Suppressor macrophage treated with lipopolysaccharide for 1 hour (primary cell): ENCODE measurements at places on chromosomes 2 and 18.

DNA sequence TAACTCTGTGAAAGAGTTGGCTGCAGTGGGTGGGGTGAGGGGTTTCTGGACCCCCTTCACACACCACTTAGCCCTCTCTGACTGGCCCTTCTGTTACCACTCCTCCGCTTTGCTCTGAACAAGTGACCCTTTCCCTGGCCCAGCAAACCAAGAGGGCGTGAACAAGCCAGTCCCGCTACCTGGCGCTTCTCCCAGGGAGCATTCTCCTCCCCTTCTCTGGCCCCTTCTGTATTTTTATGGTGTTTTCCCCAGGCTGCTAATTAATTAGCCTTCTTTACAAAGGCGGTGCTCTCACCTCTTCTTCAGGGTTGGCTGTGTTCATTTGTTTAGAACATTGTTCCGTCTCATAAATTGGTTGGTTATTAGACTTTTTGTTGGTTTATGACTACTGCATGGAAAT is 180.1 kb downstream of the MGAT5 start:
- no peak for DNase-seq

- DNase-seq = peak; percentile 59
Observed at GRCh38 chr2:127179766-127180165, 40.3 kb downstream of the CYP27C1 start.

GRCh38 chr2:95260028-95261023 is 13.9 kb upstream of the PROM2 start:
- DNase-seq = peak; percentile 79

DNA sequence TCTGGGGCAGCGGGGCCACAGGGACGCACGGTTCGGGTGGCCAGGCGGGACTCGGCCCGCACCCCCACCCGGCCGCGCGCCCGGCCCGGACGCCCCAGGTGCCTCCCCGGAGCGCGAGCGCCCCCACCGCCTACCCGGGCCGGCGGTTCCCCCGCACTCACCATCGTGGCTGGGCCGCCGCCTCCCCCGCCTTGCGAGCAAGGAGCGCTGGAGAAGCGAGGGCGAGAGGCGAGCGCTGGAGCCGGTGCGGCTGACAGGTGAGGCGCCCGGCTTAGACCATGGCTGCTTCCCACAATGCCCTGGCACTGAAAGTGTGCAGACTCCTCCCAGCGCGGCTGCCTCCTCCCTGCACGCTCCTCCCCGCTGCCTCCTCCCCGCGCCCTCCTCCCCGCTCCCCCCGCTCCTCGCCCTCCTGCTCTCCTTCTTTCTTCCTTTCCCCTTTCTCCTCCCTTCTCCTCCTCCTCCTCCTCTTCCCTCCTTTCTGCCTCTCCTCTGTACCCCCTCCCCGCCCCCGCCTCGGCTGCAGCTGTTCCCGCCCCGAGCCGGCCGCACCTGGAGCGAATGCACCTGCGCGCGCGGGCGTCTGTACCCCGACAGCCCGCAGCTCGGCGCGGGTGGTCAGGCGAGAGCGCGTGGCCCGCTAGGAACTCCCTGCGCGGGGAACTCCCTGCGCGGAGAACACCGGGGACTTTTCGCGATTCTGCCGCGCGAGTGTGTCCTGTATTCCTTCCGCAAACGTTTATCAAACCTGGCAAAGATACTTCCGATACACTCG is at the start of gene AP1S3:
Gene AP1S3 (minus strand): TSS at position 296 of the 775 bp plus-strand sequence. CDS start 132 bp downstream, at position 164.
- DNase-seq = peak; percentile 85

DNA sequence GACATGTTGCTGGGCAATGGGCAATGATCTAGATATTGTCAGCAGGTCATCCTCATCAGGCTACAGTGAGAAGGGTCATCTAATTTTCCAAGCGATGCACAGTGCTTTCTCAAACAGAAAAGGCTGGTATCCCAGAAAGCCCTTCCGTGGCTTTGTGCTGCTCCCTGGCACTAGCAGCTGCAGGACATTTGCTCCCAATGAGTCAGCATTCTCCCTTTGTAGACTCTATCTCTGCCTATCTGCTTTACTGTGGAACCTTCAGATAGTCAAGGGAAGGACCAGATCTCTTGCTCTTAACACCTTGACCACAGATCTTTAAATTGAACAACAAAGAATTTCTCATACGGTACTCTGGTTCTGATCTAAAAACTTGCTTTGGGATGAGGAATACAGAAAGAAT is 101.4 kb downstream of the CDH2 start:
- DNase-seq = no peak

GRCh38 chr2:3472966-3473365 is 46.4 kb downstream of the ADI1 start:
- no peak for DNase-seq

- peak; percentile 52 for DNase-seq
Observed at GRCh38 chr2:206989311-206989710, 50.0 kb downstream of the CPO start.

GRCh38 chr18:47928466-47928865 is 2.0 kb downstream of the SMAD2 start:
- no peak for DNase-seq

- DNase-seq = no peak
Observed at GRCh38 chr2:238551091-238551490, 124.4 kb downstream of the ASB1 start.

DNA sequence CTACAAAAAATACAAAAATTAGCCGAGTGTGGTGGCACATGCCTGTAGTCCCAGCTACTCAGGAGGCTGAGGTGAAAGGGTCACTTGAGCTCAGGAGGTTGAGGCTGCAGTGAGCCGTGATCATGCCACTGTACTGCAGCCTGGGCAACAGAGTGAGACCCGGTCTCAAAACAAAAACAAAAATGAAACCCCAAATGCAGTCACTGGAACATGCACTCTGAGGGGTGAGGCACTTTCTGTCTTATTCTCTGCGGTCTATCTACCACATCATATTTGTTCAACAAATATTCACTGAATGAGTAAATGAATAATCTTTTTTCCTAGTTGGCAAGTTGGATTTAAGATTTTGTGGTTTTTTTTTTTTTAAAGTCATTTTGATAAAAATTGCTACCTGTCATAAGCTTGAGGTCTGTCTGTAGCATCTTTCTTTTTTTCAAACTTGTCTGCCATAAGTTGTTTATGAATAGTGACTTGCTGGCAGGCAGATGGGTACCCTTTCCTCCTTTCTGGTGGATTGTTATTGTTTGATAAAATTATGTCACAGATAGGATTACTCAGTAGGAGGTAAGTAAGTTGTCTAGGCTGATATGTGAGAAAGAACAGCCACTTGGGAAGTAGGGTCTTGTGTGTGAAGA is 11.8 kb downstream of the CHRNA1 start:
- no peak for DNase-seq

DNA sequence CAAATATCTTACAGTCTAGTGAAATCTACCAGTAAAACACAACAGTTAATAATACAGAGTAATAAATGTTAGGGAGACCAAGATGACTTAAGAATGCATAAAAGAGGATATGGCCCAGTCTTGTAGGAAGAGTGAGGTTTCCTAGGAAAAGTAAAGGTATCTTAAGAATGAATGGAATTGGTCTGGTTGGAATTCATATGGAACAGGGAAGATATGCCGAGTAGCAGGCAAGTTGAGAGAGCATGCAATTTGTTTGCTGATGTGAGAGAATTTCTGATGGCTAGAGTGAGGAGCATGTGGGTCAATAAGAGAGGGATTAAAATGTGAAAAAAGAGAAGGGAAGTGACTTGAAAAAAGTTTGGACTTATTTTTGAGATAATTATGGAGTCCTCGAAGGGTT is 512.9 kb upstream of the ZEB2 start:
- DNase-seq = no peak

DNA sequence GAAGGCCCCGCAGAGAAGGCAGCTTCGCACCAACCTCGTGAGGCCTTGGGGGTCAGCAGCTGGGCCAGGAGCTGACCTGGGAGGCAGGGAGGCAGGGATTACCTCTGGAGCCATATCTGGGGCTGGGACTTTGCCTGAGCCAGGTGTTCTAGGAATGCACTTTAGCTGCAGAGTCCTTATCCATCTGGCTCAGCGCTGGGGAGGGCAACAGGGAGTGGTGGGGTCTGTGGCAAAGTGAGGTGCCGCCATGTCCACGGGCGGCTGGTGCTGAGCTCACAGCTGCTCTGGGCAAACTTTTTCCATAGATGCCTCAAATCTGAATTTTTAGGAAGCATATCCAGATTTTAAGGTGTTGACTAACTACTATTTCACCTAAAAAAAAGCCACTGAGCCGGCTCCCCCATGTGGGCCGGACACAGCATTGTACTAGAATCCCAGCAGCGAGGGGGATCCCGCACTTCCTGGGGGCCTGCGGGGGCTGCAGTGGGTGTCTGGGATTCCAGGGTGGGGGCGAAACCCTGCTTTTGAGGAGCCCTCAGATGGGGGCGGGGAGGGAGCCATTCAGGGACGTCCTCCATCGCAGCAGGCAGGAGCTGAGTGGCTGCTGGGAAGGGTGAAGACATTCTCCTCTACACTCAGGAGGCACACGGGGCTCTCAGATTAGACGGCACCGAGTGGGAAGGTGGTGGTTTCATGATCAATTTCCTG is 34.6 kb downstream of the RTP5 start:
- no peak for DNase-seq

DNA sequence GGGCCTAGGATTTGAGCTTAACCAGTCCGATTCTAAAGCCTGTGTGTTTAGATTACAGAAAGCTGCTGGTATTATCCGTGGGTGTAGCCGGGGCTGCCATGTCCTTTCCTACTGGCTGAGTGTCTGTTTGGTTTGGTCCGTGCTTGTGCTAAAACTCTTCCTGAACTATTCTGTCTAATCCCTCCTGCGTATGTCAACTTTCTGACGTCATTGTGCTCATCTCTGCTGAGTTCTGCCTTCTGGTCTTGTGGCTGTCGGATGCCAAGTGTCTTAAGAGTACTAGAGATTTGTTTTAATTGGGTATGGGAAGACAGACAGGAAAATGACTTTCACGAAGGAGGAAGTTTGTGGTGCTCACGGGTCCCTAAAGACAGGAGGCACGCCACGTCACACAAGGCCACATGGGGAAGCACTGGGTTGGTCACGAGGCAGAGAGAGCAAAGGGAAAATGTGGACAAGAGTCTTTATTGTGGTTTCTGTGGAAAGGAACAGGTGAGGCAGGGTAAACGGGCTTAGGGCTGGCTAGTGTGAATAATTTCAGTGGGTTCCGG is 31.8 kb upstream of the NTSR2 start:
- DNase-seq = peak; percentile 95

DNA sequence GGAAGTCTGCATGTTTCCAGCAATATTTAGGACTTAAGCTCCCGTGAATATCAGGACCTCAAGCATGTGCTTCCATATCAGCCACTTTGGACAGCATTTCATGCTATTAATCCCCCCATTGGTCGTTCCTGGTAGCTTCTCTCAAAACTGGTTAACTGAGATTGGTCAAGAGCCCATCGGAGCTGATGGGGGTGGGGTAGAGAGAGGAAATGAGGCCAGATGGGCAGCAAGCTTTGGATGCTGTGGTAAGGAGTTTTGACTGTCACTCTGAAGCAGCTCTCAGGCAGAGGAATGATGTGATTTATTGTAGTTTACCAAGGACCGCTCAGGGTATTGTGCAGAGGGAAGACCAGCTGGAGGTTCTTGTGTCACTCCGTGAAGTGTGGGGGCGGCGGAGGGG is 81.8 kb downstream of the FAM168B start:
- DNase-seq = no peak

DNA sequence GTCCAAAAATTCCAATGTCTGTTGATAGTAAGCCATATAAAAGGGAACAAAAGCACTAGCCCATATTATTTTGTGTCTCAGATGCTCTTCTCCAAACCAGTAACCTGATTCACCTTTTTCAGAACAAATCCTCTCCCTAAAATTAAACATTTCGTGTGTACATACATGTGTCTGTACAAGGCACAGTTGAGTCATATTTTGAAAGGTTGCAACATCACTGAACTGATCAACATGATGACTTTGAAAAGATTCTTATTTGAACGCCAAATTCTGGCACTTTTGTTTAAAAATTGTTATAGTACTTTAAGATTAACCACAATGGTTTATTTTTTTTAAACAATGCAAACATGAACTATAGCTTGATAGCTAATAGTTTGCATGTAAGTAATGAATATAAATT is 102.5 kb downstream of the RIT2 start:
- DNase-seq = no peak

- DNase-seq = no peak
Observed at GRCh38 chr18:55694291-55694690, 106.3 kb upstream of the TCF4 start.

DNA sequence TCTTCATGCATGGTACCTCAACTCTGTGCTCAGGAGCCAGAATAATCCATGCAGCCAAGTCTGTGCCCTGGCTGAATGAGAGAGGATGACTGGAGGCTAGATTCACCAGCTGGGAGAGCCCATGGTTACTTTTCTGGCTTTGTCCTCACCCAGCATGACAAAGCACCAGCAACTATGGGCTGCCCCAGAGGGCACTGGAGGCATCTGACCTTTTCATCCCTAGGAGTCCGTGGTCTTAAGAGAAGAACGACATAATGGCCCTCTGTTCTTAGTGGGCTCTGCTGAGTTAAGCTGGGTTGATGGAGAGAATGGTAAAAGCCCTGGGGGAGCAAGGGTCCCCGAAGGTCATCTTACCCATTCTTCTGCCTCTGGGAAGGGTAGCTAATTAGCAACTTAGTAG is 54.6 kb upstream of the TNP1 start:
- no peak for DNase-seq

DNA sequence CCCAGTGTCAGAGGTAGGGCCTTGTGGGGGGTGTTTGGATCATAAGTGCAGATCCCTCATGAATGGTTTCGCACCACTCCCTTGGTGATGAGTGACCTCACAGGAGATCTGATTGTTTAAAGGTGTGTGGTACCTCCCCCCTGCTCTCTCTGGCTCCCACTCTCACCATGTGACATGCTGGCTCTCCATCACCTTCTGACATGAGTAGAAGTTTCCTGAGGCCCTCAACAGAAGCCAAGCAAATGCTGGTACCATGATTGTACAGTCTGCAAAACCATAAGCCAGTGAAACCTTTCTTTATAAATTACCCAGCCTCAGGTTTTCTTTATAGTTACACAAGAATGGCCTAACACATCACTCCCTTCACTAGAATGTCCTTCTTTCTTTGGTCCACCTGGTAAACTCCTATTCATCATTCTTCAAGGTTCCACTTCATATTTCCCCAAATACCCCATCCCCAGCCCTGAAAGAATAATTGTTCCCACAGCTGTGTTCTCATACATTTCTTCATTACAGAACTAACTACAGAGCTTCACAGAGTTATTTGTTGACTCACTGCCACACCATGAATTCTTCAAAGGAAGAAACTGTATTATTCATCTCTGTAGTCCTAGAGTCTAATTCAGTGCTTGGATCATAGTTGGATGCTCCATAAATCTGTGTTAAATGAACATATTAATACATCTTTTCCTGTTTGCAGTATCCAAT is 81.2 kb upstream of the STK17B start:
- no peak for DNase-seq

GRCh38 chr2:158745067-158745865 is 49.9 kb upstream of the DAPL1 start:
- DNase-seq = no peak

DNA sequence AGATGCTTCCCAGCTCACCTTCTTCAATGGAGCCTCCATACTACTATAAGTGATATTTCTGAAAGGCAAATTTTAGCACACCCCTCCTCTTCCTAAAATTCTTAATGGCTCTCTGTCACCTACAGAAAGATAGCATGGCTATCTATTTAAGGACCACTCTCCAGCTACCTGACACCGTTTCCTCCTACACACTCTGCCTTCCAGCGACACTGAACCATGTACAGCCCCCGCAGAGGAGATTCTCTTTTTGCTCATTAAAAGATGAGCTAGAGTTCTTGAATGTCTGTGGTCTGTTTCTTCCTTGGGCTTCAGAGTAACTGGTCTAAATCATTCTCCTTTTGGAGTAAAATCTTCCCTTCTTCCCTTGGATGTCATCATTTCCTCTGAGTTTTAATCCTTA is 38.4 kb upstream of the GAREM1 start:
- no peak for DNase-seq

- peak; percentile 9 for DNase-seq
Observed at GRCh38 chr2:191115391-191115790, 35.4 kb downstream of the STAT4 start.
